ENCODE measurements at places on chromosomes 5 and 9. TPM values are rescaled to one million over a fixed set of nuclear protein-coding genes. Genes with fewer than 3 reads are reported as not detected.

The NEUROG1 gene
- total RNA-seq, result not detected

The RNF208 gene
- 38.0 TPM for total RNA-seq

The FAM153A gene
- total RNA-seq, result not detected

The OTP gene
- total RNA-seq, result not detected

The STKLD1 gene
- 3.1 TPM for total RNA-seq

- DNase-seq, result no peak
These were observed 5.5 kb downstream of the OR1Q1 start for GRCh38 chr9:122619996-122620395.

DNA sequence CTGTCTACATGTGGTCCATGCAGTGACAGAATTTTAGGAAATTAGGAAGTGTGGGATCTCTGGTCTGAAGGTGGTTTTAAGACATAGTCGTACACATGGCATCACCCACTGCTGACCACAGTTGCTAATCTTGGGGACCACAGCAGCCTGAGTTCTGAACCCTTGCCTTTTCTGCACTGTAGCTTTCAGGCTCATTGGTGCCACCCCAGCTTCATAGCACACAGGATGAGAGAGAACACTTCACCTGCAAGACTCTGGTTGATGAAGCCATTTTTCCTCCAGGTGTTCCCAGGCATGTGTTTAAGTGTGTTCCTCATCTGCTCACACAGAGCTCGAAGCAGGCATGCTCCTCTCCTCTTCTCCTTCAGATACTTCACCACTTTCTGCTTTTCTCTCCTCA, 68.2 kb upstream of the S1PR3 start:
- no peak for DNase-seq

GRCh38 chr5:61322738-61323725, 9.0 kb upstream of the ZSWIM6 start:
- no peak for DNase-seq

GRCh38 chr5:60883229-60883628, 39.2 kb upstream of the ELOVL7 start:
- DNase-seq, result no peak

DNA sequence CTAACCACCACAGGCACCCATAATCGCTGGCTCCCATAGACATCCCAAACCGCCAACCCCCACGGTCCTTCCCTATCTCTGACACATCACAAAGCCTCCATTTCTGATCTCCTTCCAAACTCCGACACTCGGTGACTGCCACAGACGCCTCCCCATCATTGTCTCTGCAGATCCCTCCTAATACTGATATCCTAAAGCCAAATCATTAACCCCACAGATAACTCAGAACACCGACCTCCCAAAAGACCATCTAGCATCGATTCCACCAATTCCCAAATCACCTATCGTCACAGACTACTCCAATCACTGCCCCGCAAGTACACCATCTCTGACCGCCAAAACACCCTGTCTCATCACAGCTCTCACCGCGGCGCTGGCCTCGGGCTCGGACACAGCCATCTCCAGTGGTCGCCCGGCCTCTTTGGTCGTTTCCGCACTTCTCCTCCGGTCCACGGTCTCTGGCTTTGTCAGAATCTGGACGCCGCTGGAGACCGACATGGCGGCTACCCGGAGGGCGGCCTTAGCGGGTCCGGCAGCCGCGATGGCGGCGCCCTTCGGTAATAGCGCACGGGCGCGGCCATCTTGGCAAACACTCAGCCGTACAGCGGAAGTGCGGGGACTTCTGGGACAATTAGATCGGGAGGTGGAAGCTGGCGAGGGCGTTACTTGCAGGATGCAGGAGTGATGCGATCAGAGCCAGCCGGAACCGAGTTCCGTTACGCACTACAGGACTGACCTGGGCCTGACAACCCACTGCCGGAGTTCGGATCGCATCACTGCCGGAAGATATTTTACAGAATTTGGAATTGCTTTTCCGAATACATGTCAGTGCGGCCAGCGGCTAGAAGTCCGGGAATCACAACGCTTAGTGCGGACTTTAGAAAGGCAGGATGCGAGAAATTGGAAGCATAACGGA, at the start of gene ZFP37:
Gene ZFP37, minus strand, starts transcription at position 534 of the 916 bp plus-strand sequence. Its CDS starts 36 bp downstream, at position 498.
- peak; percentile 88 for DNase-seq

GRCh38 chr9:90301277-90301653, 341.4 kb downstream of the DIRAS2 start:
- DNase-seq, result peak; percentile 86

DNA sequence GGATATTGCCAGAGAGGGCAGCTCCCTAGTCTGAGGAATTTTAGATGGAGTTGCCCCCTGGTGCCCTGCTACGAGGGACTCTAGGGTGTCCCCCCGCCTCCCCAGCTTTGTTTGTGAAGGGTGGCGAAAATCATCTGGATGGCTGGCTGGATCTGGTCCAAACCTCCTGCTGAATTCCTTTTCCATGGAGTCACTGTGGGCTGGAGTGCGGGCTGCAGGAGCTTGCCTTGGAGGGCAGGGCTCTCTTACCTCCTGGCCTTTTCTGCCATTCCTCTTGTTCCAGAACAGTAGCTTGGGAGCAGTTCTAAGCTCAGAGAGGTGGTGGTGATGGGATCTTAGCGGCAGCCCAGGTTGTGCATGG, 2.1 kb downstream of the SYNPO start:
- peak; percentile 91 for DNase-seq

- DNase-seq, result no peak
These were observed 7.8 kb downstream of the ALAD start for GRCh38 chr9:113393281-113393680.

- DNase-seq, result no peak
These were observed 289.5 kb upstream of the IL12B start for GRCh38 chr5:159619826-159620225.

DNA sequence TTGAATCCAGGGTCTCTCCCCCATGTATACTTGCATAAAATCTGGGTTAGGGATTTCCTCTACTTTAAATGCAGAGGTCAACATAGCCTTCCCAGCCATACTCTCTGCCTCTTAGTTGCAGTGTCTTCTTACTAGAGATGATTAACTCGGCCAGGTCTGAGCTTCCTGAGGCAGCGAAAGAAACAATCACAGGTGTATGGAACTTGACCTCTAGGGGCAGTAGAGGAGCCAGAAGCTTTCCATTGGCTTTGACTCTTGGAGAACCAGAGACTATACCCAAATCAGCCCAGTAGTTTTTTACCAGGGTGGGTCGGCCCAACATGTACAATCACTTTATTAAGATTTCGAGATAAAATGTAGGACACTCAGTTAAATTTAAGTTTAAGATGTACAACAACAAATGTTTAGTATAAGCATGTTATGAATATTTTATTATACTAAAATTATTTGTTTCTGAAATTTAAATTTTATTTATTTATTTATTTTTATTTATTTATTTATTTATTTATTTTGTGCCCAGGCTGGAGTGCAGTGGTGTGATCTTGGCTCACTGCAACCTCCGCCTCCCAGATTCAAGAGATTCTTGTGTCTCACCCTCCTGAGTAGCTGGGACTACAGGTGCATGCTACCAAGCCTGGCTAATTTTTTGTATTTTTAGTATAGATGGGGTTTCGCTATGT, 48.0 kb upstream of the DMRT3 start:
- DNase-seq, result no peak

- no peak for DNase-seq
These were observed 1748.2 kb downstream of the EFNA5 start for GRCh38 chr5:105922574-105922973.

- DNase-seq, result no peak
These were observed 193.9 kb downstream of the SEC61B start for GRCh38 chr9:99416007-99416406.

- no peak for DNase-seq
These were observed 266.2 kb downstream of the ARHGEF28 start for GRCh38 chr5:73892218-73892617.

- DNase-seq, result no peak
These were observed 24.2 kb upstream of the CFAP157 start for GRCh38 chr9:127682351-127683136.

All from PC-9 (cell line).